ENCODE measurements at places on chromosomes 6 and 20. TPM values are rescaled to one million over a fixed set of nuclear protein-coding genes. Genes with fewer than 3 reads are reported as not detected.
A peak's percentile ranks its signal among the peaks of the same experiment; 100 is the strongest.

DNA sequence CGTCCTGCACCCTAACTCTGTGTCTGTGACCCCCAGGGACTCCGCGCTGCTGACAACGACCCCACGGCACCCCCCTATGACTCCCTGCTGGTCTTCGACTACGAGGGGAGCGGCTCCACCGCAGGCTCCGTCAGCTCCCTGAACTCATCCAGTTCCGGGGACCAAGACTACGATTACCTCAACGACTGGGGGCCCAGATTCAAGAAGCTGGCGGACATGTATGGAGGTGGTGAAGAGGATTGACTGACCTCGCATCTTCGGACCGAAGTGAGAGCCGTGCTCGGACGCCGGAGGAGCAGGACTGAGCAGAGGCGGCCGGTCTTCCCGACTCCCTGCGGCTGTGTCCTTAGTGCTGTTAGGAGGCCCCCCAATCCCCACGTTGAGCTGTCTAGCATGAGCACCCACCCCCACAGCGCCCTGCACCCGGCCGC lies 129.0 kb downstream of the TAF4 start:
- no peak for DNase-seq

DNA sequence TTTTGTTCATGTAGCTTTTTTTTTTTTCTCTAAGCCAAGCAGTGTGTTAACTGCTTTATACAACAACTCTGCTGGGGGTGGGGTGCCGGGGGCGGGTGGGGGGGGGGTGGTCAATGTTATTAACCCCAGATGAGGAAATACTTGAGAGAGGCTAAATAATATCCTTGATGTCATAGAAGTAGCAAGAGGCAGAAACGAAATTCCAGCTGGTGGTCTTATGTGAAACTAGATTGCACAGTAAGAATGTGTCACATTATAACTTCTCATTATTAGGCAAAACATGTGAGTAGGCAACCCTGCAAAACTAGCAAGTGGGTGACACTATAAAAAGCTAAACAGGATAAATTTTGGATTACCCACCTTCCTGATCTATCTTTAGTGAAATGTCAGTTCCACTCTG lies 12.8 kb downstream of the MYLK4 start:
- DNase-seq = no peak

GRCh38 chr6:122180132-122180531 lies 219.3 kb upstream of the HSF2 start:
- no peak for DNase-seq

DNA sequence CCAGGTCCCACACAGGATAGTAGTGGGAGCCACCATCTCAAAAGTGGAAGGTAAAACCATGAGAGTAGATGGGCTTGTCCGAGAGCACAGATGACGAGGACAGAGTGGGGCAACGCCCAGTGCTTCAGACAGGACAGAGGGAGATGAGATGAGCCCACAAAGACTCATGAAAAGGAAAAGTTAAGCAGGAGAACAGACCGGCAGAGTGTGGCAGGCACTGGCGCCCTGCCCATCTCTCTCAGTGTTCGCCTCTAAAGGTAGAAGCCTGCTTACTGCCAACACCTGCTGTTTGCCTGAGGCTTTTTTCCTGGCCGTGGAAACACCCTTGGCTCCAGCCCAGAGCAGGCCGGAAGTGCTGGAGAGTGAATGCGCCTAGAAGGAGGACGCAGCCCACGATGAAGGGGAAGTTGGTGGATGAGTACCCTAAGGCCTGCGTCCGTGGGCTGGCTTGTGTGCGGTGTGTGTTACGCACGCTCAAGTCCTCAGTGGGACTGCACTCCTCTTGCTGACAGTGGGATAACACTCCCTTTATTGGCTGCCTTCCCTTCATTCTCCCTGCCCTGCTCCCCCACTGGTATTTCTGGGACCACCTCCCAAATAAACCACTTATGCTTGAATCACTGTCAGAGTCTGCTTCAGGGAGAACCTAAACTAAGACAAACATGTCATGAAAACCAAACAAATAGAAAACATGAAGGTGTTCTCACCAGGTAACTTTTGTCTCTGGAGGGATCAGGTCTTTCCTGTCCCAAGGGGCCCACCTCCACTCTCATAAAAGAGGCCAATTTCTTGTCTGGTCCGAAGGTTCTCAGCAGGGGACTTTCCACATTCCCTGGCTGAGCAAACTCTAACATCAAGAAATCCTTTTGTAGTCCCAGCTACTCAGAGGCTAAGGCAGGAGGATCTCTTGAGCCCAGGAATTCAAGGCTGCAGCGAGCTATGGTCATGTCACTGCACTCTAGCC lies 9.1 kb upstream of the FOXP4 start:
- no peak for DNase-seq

DNA sequence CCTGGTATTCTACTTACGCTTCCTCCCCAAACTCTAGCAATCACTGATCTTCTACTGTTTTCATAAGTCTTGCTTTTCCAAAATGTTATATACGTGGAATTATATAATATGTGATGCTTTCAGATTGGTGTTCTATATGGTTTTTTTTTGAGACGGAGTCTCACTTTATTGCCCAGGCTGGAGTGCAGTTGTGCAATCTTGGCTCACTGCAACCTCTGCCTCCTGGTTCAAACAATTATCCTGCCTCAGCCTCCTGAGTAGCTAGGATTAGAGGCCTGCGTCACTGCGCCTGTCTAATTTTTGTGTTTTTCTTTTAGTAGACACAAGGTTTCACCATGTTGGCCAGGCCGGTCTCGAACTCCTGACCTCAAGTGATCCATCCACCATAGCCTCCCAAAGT lies 10.9 kb upstream of the FAM83D start:
- no peak for DNase-seq

- peak; percentile 67 for DNase-seq
Observed at GRCh38 chr20:19205981-19206396, 6.5 kb upstream of the SLC24A3 start.

Gene NELFCD
- total RNA-seq = 58.0 TPM

Gene UST
- total RNA-seq = 13.5 TPM

Gene OOEP
- not detected for total RNA-seq

Gene GNMT
- 2.0 TPM for total RNA-seq

Gene COX4I2
- 1.6 TPM for total RNA-seq

Data from tibial nerve (tissue), 4 donors.